ENCODE measurements at places on chromosomes 6 and 20.
A peak's percentile ranks its signal among the peaks of the same experiment; 100 is the strongest.

DNA sequence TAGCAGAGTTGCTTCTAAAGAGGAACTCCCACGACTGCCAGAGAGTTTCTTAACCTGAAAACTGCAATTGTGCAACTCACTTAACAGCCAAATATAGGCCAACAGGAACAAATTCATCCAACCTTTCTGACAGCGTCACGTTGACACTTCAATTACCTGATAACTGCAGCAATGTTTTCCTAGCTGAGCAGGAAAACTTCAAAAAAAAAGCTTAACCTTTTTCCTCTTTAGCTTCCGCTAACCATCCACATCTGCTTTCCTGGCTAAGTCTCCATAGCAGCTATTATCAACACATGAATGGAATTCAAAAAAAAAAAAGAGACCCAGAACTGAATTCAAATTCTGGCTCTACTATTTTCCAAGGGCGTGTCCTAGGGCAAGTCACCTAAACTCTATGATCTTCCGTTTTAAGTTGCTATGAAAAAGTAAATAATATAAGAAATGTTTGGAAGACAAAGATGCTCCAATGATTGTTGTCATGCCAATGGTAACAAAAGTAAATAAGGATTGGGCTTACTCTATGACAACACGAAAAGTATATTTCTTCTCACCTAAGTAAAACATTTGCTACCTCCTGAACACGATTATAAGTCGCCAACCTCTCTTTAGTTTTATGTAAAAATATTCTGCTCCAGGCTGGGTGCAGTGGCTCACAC, 524.6 kb upstream of the JARID2 start:
- no peak for DNase-seq

DNA sequence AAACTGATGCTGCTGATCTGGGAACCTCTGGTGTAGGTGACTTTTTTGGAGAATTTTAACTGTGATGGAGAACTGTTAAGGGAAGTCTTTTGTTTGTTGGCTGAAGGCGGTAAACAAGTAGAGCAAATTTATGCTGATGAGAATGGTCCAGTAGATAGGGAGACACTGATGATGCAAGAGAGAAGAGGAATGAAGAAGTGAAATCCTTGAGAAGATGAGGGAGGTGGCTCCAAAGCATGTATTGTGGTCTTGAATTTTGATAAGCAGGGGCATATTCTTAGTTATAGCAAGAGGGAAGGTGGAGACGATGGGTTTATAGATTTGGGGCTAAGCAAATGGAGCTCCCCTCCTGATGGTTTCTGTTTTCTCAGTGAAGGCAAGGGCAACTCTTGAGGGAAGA, 22.0 kb downstream of the MAPK14 start:
- DNase-seq: no peak

GRCh38 chr20:8568075-8568474, 436.0 kb downstream of the PLCB1 start:
- no peak for DNase-seq

- DNase-seq: no peak
Observed at GRCh38 chr6:44262467-44263353, 2.6 kb downstream of the NFKBIE start.

GRCh38 chr20:59955131-59955796, 3.0 kb upstream of the CDH26 start:
- DNase-seq: no peak

- no peak for DNase-seq
Observed at GRCh38 chr6:13548500-13549210, 25.7 kb upstream of the SIRT5 start.

- DNase-seq: peak; percentile 56
Observed at GRCh38 chr20:62485062-62485700, 9.4 kb upstream of the GATA5 start.

DNA sequence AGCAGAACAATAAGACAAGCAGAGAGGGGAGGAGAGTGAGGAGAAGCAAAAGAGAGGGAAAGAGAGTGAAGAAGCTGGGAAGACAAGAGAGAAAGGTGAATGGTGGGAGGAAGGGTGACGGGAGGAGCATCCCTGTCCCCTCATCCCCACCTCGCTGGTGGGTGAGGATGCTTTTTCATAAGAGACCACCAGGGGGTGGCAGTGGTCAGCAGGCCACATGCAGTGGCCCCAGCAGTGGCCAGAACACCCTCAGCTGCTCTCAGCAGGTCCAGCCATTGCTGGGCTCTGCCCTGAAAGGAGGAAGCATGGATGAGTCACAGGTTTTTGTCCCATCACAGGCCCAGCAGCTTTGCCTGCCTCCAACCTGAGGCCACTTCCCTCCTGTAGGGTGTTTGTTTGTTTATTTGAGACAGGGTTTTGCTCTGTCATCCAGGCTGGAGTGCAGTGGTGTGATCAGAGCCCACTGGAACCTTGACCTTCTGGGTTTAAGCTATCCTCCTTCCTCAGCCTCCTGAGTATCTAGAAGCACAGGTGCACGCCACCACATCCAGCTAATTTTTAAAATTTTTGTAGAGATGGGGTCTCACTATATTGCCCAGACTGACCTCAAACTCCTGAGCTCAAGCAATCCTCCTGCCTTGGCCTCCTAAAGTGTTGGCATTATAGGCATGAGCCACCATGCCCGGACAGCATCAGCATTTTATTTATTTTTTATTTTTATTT, 24.0 kb downstream of the FGD2 start:
- DNase-seq: no peak

GRCh38 chr6:52538901-52539354, 37.9 kb downstream of the TRAM2 start:
- DNase-seq: no peak

- peak; percentile 45 for DNase-seq
Observed at GRCh38 chr6:150334790-150335783, 33.7 kb upstream of the IYD start.

DNA sequence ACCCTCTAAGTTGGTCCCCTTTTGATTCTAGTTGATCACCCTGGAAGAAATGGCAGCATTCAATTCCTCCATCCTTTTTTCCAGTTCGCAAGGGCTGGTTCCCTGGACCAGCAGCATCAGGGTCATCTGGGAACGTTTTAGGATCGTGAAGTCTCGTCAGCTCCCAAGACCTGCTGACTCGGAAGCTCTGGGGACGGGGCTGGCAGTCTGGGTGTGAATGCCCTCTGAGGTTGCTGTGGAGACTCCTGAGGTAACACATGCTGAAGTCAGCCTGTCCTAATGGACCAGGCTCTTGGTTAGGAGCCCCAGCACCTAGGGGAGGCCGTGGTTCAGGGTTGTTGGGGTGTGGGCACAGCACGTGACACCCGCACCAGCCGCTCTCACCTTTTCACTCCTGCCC, 164.1 kb downstream of the SYNDIG1 start:
- no peak for DNase-seq

DNA sequence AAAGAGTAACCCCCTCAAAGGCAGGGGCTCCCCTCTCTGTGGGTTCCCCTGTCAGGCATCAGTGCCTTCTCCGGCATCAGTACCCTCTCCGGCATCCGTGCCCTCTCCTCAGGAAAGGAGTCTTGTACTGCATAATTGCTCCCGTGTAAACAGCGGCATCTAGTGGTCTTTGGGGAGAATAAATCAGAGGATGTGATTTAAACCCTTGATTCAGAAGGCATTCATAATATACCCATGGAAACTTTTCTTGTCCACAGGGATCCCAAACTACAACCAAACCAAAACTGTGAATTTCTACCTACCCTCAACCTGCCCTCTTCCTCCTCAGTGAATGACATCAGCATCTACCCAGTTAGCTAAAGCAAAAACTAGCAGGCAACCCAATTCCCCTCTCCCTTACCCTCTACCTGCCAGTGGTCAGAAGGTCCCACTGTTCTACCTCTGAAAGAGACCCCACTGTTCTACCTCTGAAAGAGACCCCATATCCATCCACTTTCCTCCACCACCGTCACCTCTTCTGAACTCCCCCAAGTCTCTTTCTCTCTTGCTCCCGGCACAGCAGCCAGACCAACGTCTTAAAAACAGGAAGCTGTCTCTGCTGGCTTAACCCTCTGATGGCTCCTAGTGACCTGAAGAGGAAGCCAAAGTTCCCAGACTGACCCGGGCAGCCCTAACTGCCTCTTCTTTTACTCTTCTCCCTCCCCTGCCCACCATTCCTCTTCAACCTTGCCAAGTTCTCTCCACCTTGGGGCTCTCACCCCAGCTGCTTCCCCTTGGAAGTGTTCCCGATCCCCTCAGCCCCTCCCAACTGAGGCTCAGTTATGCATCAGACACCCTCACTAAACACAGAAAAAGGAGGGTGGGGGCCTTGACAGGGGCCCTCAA, 27.2 kb downstream of the UBE2V1 start:
- peak; percentile 47 for DNase-seq

DNA sequence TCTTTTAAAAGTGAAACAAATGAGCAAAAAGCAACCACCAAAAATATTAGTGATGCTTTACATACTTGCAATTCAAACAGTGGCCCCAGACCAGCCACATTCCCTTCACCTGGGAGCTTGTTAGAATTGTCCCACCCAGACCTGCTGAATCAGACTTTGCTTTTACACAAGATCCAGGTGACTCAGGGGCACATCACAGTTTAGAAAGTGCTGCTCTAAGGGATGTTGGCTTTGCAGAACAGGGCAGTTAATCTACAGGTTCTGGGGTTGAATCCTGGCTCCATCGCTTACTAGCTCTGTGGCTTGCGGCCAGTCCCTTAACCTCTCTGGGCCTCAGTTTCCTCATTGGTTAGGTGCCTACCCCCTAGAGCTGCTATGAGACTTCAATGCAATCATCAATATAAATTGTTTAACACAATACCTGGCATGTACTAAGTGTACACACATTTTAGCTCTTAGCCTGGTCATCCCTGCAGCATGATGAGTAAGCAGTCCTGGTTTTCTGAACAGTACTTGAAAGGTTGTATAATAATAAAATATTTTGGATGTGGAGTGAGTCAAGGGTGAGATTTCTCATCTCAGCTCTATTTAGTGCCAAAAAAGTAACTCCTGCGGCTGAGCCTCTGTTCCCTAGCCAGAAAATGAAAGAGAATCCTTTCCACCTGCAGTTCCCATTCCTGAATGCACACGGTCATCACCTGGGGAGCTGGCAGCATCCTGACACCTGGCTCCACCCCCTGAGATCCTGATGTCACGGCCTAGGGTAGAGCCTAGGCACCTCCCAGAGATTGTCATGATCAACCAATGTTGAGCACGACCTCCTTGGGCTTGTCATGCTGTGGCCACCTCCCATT, 162.7 kb downstream of the ANKRD60 start:
- no peak for DNase-seq

DNA sequence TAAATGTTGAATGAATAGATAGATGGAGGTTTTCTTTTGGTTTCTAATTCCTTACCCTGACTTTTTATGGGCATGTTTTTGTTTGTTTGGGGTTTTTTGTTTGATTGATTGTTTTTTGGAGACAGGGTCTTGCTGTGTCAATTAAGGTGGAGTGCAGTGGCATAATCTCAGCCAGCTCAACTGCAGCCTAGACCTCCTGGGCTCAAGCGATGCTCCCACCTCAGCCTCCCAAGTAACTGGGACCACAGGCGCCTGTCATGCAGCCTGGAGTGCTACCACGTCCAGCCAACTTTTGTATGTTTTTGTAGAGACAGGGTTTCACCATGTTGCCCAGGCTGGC, 1.5 kb upstream of the NUDT3 start:
- DNase-seq: no peak

DNA sequence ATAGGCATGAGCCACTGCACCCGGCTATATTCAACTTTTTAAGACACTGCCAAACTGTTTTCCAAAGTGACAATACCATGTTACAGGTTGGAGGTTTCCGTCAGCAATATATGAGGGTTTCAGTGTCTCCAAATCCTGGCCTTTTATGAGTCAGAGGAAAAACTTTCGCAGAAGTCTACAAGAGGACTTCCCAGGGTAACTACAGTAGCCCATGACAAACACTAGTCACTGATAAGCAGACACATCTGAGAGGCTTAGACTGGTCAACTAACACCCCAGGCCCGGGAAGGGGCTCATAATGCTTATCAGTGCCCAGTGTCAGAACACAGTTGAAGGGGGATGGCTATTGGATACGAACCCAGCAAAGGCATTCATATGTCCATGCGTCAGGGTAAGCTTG, 85.4 kb downstream of the SOX4 start:
- no peak for DNase-seq

GRCh38 chr20:58978351-58979190, 2.5 kb upstream of the NELFCD start:
- no peak for DNase-seq

DNA sequence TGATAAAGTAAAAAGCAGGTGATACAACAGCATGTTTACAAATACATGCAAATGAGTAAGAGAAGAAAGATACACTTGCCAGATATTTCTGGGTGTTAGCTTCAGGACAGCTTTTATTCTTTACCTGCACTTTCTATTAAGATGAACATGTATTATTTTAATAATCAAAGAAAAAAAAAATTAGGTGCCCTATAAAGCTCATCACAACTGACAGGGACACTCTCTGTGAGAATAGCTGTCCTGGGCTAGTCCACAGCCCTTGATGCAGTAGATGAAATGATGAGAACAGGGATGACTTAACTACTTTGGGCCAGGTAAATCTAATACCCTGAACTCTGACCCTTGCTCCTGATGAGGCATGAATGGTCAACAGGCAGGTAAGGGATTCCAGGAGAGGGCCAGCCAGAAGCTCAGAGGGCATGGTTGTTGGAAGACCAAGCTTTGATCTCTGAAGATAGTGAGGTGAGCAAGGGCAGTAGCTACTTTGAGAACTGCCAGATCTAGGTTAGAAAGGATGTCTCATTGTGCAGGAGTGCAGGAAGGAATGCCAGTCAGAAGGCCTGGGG, 15.6 kb downstream of the NSFL1C start:
- no peak for DNase-seq

DNA sequence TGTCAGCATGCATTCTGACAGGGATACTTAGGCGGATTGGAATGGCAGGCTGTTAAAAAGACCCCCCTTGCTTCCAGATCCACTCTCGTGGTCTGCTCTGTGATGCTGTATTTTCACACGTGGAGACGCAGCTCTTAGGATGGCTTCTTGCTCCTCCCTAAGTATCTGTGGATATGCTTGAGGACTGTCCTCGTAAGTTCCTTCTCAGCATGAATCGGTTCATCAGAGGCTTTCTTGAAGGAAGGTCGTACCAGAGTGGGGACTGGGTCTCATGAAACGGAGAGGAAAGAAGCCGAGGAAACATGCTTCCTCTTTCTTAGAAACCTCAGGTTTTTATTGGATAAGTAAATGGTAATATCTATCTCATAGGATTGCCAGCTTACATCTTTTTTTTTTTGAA, 220.4 kb downstream of the FARS2 start:
- DNase-seq: no peak

- DNase-seq: no peak
Observed at GRCh38 chr6:55919716-55920308, 44.4 kb upstream of the BMP5 start.

- no peak for DNase-seq
Observed at GRCh38 chr6:42217157-42217518, 523 bp downstream of the MRPS10 start.

- DNase-seq: no peak
Observed at GRCh38 chr6:130417951-130418350, 52.1 kb downstream of the TMEM200A start.

- no peak for DNase-seq
Observed at GRCh38 chr6:117215353-117216090, 49.8 kb upstream of the VGLL2 start.

GRCh38 chr20:11041396-11041795, 367.6 kb upstream of the JAG1 start:
- DNase-seq: no peak

All from left renal pelvis (tissue), 4 donors.